A673 (cell line): ENCODE measurements at places on chromosomes 2 and 18.

- peak; percentile 74 for DNase-seq
Observed at GRCh38 chr18:57004366-57005121, 142.3 kb upstream of the BOD1L2 start.

GRCh38 chr2:167706800-167707199 is 540.6 kb downstream of the STK39 start:
- DNase-seq, result no peak

GRCh38 chr2:88195246-88195645 is 25.1 kb downstream of the THNSL2 start:
- DNase-seq, result no peak

- no peak for DNase-seq
Observed at GRCh38 chr2:39499336-39499735, 62.3 kb upstream of the MAP4K3 start.

DNA sequence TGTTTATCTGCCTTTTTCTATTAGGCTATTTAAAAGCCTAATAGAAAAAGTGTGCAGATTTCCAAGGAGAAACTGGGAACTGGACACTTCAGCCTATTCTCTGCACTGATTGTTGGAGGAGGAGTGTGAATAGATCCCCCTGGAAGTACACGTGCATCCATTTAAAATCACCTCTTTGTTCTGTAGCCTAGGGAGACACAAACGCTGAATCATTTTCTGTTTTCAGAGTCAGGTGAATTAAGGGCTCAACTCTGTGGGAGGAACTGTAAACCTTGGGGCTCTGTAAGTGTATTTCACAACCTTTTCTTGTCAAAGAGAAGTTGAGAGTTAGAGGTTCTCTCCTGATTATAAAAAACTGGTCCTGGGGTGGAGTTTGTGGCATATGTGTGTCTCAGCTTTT is 159.7 kb downstream of the SPAG16 start:
- no peak for DNase-seq
